ENCODE measurements at places on chromosomes 2 and 18. TPM values are rescaled to one million over a fixed set of nuclear protein-coding genes. Genes with fewer than 3 reads are reported as not detected.

EVX2 gene
- 1.2 TPM for total RNA-seq

DNA sequence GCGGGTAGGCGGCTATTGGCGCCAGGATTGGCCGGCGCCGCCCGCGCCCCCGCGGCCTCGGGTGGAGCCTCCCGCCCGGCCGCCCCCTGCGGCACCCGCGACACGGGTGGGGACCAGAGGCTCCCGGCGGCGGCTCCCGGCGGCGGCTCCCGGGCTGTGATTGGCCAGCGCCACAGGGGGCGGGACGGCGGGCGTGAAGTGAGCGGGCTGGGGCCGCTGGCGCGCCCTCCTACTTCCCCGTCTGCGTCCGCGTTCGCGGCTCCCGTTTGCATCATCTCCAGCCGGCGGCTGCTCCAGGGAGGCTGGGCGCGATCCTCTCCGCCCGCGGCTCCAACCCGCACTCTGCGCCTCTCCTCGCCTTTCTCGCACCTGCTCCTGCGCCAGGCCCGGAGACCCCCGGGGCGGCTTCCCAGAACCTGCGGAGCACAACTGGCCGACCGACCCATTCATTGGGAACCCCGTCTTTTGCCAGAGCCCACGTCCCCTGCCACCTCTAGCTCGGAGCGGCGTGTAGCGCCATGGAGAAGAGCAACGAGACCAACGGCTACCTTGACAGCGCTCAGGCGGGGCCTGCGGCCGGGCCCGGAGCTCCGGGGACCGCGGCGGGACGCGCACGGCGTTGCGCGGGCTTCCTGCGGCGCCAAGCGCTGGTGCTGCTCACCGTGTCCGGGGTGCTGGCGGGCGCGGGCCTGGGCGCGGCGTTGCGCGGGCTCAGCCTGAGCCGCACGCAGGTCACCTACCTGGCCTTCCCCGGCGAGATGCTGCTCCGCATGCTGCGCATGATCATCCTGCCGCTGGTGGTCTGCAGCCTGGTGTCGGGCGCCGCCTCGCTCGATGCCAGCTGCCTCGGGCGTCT lies at the start of gene SLC1A4:
SLC1A4 (plus strand) TSS at position 274 of the 856 bp plus-strand sequence; CDS start at position 519, 245 bp downstream.
- peak; percentile 92 for DNase-seq

PFN4 gene
- total RNA-seq, result not detected

DNA sequence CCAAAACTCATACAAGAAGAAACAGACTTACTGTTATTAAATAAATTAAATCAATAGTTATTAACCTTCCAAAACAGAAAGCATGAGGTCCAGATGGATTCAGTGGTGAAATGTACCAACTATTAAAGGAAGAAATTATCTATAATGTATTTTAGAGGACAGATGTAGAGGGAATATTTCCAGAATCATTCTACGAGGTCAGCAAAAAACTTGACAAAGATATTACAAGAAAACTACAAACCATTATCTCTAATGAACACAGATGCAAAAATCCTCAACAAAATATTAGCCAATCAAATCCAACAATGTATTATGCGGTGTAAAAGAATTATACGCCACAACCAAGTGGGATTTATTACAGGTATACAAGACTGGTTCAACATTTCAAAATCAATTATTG lies 63.7 kb downstream of the ROCK2 start:
- DNase-seq, result no peak

GRCh38 chr2:217655651-217656050 lies 347.1 kb downstream of the TNS1 start:
- no peak for DNase-seq

DNA sequence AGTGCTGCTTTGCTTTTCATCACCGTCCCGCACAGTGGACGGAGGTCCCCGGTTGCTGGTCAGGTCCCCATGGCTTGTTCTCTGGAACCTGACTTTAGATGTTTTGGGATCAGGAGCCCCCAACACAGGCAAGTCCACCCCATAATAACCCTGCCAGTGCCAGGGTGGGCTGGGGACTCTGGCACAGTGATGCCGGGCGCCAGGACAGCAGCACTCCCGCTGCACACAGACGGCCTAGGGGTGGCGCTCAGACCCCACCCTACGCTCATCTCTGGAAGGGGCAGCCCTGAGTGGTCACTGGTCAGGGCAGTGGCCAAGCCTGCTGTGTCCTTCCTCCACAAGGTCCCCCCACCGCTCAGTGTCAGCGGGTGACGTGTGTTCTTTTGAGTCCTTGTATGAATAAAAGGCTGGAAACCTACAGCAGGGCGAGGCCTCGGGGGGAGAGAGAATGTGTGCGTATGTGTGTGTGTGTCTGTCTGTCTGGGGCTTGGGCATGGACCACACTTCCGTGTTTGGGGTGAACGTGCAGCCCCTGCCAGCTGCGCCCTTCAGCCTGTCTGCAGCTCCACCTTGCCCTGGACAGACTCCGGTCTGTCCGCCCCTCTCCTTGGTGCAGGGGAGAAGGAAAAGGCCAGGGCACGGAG lies 32.3 kb downstream of the GPC1 start:
- no peak for DNase-seq

TRIM43 gene
- total RNA-seq, result not detected

MATN3 gene
- total RNA-seq, result 4.1 TPM

GRCh38 chr2:68282811-68283418 lies 30.6 kb upstream of the PPP3R1 start:
- peak; percentile 17 for DNase-seq

GRCh38 chr18:55237660-55238059 lies 278.4 kb upstream of the CCDC68 start:
- no peak for DNase-seq

MARCHF4 gene
- 1.9 TPM for total RNA-seq

GRCh38 chr2:191151331-191151730 lies 537 bp upstream of the STAT4 start:
- DNase-seq, result no peak

GRCh38 chr2:105644174-105644980 lies 100.3 kb upstream of the NCK2 start:
- DNase-seq, result no peak

GRCh38 chr2:104412384-104412783 lies 441.5 kb upstream of the POU3F3 start:
- peak; percentile 9 for DNase-seq

KYNU gene
- 4.3 TPM for total RNA-seq

GRCh38 chr18:55405893-55406406 lies 182.0 kb downstream of the TCF4 start:
- DNase-seq, result peak; percentile 93

DNA sequence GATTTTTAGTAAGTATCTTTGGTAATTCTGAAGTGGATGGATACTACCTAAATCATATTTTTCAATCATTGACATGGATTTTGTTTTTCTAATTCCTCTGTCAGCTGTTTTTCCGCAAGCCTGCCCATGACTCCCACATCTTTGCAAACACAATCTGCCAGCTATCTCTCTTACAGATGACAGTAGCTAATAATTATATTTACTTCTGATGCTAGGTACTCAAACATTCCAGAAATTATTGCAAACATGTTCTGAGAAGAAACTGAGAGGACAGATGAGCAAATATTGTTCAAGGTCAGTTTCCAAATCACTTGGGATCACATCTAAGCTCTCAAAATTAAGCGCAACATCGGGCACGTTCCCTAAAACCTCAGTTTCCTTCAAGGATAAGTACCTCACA lies 270.0 kb upstream of the CDH19 start:
- DNase-seq, result no peak

DNA sequence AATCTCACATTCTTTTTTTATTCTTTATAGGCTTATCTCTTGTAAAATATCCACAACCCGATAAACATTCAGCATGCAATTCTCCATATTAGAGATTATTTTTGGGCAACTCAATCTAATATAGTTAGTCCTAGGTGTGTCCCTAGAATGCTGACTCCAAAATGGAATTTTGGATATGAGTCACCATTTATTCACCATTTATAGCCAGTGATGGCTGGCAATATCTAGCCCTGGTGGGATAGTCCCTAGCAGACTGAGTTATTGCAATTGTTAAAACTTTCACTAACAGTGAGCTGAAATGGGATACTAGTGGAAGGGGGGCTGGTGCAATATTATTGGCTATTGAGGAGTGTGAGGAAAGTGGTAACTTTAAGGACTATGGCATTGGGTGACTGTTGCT lies 401.6 kb downstream of the SLC4A3 start:
- DNase-seq, result no peak

CNRIP1 gene
- 38.3 TPM for total RNA-seq

DNA sequence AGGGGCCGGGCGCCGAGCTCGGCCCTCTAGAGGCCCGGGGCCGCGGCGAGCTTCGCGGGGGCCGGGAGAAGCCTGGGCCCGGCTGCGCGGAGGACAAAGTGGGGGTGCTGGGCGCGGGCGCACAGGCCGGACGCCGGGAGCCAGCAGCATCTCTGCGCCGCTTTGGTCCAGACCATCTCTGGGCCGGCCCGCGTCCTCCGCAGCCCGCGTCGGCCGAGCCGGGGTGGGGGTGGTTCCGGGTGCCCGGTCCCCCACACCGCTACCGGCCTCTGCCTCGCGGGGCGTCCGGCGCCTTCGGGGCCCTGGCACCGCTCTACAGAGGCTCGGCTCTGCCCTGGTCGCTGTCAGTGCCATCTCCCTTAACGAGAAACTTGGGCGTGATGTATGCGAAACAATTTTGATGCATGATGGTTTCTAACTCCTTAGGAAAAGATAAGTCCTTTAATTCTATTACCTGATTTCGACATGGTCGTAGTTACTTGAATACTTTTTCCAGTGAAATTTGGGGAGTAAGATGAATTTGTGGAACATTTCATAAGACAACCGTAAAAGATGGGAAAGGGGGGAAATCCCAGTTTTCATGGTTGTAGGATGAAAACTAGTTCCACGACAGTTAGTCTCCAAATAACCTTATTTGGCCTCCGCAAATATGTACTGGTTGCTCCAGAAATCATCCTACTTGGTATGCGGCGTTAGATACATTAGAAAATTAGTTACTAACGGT lies 562 bp downstream of the TWSG1 start:
- DNase-seq, result no peak

GRCh38 chr2:127410871-127411652 lies 7.2 kb upstream of the PROC start:
- peak; percentile 77 for DNase-seq

DNA sequence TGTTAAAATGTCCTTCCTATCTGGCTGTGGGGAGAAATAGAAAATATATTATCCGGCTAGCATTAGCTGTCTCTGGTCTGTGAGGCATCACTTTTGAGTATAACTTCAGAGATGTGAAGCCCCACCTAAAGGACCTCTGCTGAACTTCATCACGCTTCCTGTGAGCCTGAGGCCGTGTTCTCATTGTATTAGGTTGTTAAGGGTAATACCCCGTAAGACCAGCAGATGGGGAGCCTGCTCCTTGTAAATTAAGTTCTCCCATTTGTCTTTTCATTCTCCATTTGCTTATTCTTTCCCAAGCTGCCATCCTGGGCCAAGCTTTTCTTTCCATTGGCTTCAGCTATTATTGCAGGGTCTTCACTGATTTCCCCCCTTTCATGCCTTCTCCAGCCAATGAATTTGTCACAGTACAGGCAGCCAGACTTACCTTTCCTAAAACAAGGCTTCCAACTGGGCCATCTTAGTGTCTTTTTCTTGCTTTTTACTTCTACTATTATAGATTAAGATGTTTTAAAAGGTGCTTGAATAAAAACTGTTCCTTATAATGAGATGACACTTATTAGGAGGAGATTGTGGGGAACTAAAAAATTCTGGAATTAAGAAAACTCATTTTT lies 12.4 kb downstream of the NIF3L1 start:
- peak; percentile 83 for DNase-seq

TMEM18 gene
- total RNA-seq, result 24.8 TPM

PROM2 gene
- 2.4 TPM for total RNA-seq

DNA sequence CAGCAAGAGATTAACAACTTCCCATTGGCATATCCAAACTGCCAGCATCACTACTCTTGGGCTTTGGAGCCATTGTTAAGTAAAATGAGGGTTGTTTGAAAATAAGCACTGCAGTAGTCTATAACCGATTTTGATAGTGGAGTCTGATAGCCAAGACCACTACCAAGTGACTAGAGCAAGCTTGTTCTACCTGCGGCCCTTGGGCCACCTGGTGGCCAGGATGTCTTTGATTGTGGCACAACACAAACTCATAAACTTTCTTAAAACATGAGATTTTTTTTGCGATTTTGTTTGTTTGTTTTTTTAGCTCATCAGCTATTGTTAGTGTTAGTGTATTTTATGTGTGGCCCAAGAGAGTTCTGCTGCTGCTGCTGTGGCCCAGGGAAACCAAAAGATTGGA lies 11.0 kb downstream of the UBE2E3 start:
- no peak for DNase-seq

DNA sequence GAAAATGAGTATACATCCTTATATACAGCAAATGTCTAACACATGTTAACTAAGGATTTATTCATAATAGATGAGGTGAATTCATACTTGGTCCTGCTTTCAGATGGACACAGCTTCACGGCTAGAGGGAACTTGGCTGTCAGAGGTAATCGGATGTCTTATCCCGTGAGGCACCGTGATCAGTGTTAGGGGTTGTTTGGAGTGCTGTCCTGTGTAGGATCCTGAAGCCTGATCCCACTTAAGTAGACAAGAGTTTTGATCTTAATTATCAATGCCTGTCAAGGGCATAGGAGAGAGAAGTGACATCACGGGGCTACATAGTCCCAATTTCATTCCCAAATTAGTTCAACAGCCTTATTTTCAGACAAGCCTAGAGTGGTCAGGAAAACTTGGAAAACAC lies 204.6 kb downstream of the RNF144A start:
- no peak for DNase-seq

- DNase-seq, result no peak
These were observed 276 bp downstream of the NFE2L2 start for GRCh38 chr2:177264209-177264692.

DNA sequence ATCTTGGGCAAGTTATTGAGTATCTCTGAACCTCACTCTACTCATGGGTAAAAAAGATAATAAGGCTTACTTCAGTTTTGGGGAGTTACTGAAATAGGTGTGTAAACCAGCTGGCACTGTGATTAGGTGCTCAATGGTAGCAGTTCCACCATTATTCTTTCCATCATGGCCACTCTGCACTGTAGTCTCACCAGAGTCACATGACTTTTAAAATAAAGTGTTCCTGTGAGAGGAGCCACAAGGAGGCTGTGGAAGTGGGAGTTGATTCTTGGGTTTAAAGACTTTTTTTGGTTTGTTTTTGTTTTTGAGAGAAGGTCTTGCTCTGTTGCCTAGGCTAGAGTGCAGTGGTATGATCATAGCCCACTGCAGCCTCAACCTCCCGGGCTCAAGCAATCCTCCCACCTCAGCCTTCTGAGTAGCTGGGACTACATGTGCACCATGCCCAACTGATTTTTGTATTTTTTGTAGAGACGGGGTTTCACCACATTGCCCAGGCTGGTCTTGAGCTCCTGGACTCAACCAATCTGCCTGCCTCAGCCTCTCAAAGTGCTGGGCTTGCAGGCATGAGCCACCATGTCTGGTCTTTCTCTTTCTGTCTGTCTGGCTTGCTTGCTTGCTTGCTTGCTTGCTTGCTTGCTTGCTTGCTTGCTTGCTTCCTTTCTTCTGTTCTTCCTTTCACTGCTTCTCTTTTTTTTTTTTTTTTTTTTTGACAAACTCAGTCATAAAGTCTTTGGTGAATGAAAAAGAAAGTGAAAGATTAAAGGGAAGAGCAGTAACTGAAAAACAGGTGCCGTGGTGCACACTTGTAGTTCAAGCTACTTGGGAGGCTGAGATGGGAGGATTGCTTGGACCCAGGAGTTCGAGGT lies 21.2 kb upstream of the ACVR1 start:
- no peak for DNase-seq

- no peak for DNase-seq
These were observed 126.6 kb upstream of the CXCR4 start for GRCh38 chr2:136244536-136244885.

GRCh38 chr18:71115261-71115660 lies 826.4 kb downstream of the SOCS6 start:
- DNase-seq, result no peak

GRCh38 chr2:188983427-188984064 lies 9.4 kb downstream of the COL3A1 start:
- no peak for DNase-seq

Measured in umbilical cord (tissue), 2 donors.